ENCODE measurements at places on chromosomes 7 and 10. TPM values are rescaled to one million over a fixed set of nuclear protein-coding genes. Genes with fewer than 3 reads are reported as not detected.

The SFTPA1 gene
- polyA plus RNA-seq = not detected

The PON2 gene
- 363 TPM for polyA plus RNA-seq

The HTR7 gene
- polyA plus RNA-seq = 2.2 TPM

The GRID2IP gene
- polyA plus RNA-seq = 0.88 TPM

The LRRTM3 gene
- polyA plus RNA-seq = 1.4 TPM

The IL2RA gene
- polyA plus RNA-seq = 0.52 TPM

The ADD3 gene
- 418 TPM for polyA plus RNA-seq

The SERPINE1 gene
- polyA plus RNA-seq = 1.7 TPM

DNA sequence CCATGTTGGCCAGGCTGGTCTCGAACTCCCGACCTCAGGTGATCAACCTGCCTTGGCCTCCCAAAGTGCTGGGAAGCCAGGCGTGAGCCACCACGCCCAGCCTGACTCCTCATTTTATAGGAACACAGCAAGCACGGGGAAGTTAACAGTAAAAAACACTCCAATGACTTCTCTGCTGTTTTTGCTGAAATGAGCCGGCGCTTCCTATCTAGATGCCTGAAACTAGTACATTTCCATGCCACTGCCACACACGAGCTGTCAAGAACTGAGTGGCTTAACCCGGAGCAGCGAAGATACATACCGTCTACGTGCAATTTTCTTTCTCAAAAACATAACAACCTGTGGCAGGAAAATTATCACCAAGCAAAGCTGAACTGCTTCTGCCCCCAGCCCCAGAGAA lies 16.8 kb downstream of the DAGLB start:
- DNase-seq = no peak

DNA sequence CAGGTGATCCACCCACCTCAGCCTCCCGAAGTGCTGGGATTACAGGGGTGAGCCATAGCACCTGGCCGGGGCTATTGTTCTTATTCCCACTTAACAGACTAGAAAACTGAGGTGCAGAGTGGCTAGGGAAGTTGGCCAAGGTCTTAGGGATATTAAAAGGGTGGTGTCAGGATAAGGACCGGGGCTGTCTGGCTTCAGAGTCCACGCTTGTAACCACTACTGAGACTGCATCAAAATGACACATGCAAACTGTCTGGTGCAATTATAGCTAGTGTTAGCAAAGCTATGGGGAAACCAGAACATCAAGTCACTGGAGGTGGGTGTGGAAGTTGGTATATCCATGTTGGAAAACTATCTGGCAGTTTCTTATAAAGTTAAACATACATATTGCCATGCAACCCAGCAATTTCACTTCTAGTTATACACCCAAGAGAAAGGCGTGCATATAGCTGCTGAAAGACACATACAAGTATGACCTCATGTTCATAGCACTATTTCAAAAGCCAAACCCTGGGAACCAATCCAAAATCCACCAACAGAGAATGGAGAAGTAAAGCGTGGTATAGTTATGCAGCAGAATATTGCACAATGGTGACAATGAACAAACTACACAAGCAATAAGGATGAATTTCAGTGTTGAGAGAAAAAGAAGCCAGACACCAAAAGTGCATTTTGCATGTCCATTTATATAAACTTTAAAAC lies 33.9 kb upstream of the EEPD1 start:
- no peak for DNase-seq

DNA sequence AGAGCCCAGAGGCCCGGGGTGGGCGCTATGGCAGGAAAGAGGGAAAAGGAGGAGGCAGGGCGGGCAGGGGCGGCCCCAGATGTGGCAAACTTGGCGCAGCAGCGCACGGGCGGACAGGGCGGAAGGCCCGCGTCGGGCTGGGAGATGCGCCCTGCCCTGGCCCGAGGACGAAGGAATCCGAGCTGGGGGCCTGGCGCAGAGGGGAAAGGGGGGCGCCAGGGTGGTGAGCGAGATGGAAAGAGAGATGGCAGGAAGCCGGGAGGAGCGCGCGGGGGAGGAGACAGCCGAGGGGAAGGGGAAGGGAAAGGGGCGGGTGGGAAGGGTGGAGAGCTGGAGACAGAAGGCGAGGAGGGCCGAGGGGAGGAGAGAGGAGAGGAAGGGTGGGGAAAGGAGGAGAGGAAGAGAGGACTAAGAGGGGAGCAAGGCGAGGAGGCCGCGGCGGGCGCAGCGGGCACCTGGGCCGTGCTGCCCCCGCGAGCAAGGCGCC lies at the start of gene MARVELD1:
Gene MARVELD1, plus strand, starts transcription at position 392 of the 487 bp plus-strand sequence. CDS start 147 bp downstream, outside the sequence.
- DNase-seq = no peak

- no peak for DNase-seq
Measured at GRCh38 chr10:56091872-56092271, 269.2 kb downstream of the ZWINT start.

- no peak for DNase-seq
Measured at GRCh38 chr10:20874261-20874660, 22.9 kb downstream of the NEBL start.

GRCh38 chr7:50229964-50230363 lies 74.6 kb upstream of the IKZF1 start:
- no peak for DNase-seq

DNA sequence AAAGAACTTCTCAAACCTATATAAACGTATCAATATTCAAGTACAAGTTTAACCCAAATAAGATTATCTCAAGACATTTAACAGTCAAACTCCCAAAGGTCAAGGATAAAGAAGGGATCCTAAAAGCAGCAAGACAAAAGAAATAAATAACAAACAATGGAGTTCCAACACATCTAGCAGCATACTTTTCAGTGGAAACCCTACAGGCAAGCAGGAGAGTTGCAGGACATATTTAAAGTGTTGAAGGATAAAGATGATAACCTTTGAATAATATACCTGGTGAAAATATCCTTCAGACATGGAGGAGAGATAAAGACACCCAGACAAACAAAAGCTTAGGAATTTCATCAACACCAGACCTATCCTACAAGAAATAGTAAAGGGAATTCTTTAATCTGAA lies 82.8 kb downstream of the TES start:
- no peak for DNase-seq

DNA sequence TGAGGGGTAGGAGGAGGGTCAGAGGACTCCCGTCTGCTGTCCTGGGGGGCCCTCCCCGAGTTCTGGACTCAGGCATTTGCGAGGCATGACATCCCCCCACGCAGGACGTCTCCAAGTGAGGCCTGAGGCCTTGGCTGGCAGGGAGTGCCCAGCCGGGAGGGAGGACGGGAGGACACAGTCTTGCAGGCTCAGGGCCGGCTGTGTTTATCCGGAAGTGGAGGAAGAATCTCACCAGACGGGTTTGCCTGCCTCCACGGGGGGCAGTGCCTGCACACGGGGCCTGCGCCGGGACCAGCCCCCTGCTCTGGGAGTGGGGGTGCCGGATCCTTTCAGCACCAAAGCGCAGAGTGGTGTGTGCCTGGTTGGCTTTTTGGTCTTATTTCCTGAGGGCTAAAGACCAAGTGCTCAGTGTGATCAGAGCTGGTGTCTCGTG lies 10.9 kb downstream of the PWWP2B start:
- DNase-seq = peak; percentile 95

DNA sequence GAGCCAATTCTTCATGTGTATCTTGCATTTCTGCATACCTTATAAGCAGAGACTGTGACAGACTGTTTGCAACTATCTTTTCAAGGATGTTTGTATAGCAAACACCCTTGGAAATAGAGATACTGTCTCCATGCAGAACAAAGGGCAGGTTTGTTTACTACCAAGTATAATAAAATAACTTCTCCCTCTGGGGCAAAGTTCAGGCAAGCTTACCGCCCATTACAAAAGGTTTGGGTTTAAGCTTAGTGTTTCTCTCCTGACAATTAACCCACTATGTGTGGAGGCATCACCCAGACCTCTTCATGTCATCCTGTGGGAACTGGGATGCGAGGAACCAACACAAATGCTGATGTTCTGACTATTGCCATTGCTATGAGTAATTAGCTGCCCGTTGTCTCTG lies 479.1 kb upstream of the ZMIZ1 start:
- peak; percentile 54 for DNase-seq

DNA sequence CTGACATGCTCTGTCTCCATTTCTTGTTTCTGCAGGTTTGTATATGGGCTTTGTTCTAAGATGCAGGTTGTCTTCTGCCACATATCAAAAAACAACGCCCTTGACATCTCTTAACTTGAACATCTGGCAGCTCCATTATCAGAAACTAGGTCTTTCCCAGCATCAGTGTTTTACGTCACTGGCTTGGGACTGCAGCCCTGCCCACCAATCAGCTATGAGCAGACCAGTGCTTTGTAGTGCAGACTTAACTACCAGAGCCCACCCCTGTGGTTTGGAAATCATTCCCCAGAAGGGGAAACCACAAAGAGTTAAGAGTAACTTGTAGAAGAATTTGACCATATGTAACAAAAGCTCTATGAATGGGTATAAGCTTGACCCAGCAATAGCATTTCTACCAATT lies 132.4 kb downstream of the SEPTIN14 start:
- no peak for DNase-seq

- no peak for DNase-seq
Measured at GRCh38 chr7:4996696-4997222, 37.8 kb upstream of the MMD2 start.

- no peak for DNase-seq
Measured at GRCh38 chr7:98500764-98501163, 99.9 kb upstream of the BAIAP2L1 start.

DNA sequence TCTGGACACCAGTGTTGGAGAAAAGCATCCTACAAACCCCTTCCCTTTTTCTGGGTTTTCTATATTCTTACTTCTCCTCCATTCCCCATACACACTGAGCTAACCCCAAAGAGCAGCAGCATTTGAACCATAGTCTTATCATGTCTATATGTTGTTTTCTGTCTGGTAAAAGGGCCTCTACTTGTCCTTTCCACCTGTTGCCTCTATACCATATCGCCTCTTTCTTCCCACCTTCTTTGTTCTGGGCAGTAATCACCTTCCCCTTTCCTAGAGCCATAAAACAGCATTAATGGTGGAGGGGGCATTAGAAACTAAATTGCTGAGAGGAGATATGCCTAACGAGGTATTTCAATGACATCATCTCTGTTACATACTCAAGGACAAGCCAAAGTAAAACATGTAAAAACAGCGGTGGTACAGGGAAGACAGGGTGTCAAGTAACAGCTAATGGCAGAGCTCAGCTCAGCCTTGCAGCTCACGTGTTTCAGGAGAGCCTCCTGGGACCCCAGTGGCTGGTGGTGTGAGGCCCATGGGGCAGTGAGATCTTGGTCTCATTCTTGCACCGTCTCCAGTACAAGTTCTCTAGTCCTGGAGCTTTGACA lies 20.6 kb downstream of the NPY start:
- no peak for DNase-seq

- no peak for DNase-seq
Measured at GRCh38 chr10:66746711-66747110, 179.1 kb upstream of the LRRTM3 start.

GRCh38 chr10:26361971-26362370 lies 76.2 kb upstream of the APBB1IP start:
- DNase-seq = no peak

DNA sequence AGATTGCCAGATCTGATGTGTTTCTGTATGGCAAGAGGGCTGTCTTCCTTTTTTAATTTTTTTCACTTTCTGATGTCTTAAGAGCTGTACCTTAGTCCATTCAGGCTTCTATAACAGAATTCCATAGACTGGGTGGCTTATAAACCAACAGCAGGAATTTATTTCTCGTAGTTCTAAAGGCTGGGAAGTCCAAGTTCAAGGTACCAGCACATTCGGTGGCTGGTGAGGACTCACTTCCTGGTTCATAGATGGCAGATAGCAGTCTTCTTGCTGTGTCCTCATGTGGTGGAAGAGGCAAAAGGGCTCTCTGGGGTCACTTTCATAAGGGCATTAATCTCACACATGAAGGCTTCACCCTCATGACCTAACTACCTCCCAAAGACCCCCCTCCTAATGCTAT lies 20.8 kb downstream of the GPNMB start:
- DNase-seq = no peak

- no peak for DNase-seq
Measured at GRCh38 chr10:112295853-112296830, 12.9 kb downstream of the TECTB start.

GRCh38 chr10:22714479-22715289 lies at the start of gene PIP4K2A:
Gene PIP4K2A (minus strand): TSS chr10:22714578. CDS start chr10:22714326, 252 bp downstream.
- peak; percentile 48 for DNase-seq

- no peak for DNase-seq
Measured at GRCh38 chr10:101235766-101236165, 6.5 kb upstream of the LBX1 start.

- no peak for DNase-seq
Measured at GRCh38 chr7:131482800-131483199, 73.6 kb downstream of the PODXL start.

DNA sequence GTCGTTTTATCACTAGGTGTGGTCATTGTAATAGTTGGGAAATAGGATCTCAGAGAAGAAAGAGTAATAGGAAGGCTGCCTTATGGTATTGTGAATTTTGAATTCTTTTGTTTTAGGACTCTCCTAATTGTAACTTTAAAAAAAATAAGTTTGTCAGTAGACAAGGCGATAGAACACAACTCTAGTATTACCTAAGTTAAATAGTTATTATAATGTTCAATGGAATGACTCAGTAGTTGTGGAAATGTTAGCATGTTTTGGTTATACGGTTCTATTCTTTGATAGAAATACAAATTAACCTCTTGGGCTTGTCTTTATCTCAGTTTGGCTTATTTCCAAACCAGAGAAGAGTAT lies 1.4 kb downstream of the DNAH11 start:
- DNase-seq = no peak

DNA sequence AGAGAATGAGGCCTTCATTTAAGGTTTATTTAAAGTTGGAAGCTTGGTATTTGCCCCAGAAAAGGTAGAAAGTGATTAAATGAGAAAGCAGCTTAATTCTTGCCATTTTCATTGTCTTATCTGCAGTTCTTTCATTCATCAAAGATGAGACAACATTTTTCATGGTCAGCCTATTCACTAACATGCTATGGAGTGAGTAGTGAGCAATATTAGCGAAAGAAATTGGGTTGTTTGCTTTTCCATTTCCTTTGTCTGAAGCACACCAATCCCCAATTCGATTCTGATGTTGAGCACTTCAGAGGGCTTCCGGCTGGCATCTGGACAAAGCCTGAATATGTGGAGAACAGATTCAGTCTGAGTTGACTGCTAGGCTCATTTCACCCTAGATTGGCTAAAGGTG lies 317.2 kb downstream of the BBS9 start:
- DNase-seq = no peak

DNA sequence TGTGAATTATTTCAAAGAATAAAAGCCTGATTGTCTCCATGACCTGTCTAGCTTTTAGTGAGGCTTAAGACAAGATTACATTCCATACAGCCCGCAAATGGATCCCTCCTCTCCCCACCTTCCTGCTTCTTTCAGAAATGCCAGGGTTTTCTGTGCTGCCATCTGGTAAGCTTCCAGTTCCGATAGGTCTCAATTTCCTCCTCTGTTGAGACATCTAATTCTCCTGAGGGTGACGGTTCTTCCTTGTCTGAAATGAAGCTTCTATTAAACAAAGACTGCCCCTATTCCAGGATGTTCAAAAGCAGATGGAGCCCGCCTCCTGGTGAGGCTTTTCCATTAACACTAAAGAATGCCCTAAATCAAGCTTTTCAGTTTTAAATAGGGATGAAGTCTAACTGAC lies 295.6 kb downstream of the PTPRN2 start:
- no peak for DNase-seq

DNA sequence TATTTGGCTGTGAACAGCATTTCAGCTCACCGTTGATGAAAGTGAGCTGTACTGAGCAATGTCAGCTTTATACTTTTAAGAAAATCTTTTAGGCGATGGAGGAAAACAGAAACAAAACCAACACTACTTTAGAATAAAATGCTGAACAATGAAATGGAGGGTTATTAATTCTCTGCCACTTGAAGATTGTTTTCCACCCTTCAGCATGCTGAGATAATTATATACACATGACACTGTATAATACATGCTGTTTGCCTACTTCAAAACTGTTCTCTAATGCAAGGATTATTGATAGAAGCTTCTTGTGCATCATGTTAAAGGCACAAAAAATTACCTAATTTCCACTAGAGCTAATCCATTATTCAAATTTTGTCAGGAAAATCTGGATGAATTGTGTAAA lies 66.8 kb downstream of the CACNA2D1 start:
- no peak for DNase-seq

Measured in large intestine (tissue), 12 donors.